Right lung (tissue), 10 donors: ENCODE measurements at places on chromosomes 1 and 21. TPM values are rescaled to one million over a fixed set of nuclear protein-coding genes. Genes with fewer than 3 reads are reported as not detected.

KPRP gene
- not detected for polyA plus RNA-seq

S100A7 gene
- not detected for polyA plus RNA-seq

HFM1 gene
- polyA plus RNA-seq = 6.4 TPM

TSSK3 gene
- polyA plus RNA-seq = 3.7 TPM

C4BPA gene
- polyA plus RNA-seq = 0.42 TPM

MEX3A gene
- polyA plus RNA-seq = 51.7 TPM

GRCh38 chr1:60224523-60224922 lies 151.0 kb upstream of the C1orf87 start:
- DNase-seq = no peak

GRCh38 chr1:89527256-89527655 lies 2.6 kb downstream of the LRRC8B start:
- no peak for DNase-seq

DNA sequence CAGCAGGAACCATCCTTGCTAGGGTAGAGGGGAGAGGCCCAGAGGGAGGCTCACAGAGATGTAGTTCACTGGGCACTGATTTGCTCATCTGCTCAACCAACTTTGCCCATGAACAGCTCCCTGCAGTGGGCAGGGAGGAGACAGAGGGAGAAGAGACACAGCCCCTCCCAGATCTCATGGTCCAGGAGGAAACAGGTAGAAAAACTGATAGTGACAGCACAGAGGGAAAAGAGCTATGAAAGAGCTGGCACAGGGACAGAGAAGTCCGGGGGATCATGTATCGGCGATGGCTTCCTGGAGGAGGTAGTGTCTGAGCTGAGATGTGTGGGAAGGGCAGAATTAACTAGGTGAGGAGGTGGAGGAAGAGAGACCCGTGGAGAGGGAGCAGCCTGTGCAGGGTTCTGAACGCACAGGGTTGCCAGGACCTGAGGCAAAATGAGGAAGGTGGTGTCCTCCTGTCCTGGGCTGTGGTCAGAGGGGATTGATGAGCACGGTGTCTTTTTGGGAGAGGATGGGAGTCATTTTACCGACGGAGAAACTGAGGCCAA lies 85.9 kb downstream of the PTPRU start:
- DNase-seq = no peak

DNA sequence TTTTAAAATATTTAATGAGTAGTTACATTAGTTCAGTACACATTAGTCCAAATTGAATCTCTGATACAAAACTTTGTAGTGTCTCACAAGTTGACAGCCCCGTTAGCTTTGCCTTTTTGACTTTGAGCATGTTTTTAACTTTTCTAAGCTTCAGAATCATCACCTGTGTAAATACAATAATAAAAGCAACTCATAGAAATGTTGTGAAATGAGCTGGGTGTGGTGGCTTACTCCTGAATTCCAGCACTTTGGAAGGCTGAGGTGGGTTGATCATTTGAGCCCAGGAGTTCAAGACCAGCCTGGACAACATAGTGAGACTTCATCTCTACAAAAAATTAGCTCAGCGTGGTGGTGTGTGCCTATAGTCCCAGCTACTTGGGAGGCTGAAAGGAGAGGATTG lies 11.1 kb downstream of the RRP15 start:
- no peak for DNase-seq

GRCh38 chr1:147185432-147185831 lies 13.2 kb upstream of the PRKAB2 start:
- no peak for DNase-seq

- no peak for DNase-seq
These were observed 226.2 kb downstream of the ZNF326 start for GRCh38 chr1:90220941-90221693.

DNA sequence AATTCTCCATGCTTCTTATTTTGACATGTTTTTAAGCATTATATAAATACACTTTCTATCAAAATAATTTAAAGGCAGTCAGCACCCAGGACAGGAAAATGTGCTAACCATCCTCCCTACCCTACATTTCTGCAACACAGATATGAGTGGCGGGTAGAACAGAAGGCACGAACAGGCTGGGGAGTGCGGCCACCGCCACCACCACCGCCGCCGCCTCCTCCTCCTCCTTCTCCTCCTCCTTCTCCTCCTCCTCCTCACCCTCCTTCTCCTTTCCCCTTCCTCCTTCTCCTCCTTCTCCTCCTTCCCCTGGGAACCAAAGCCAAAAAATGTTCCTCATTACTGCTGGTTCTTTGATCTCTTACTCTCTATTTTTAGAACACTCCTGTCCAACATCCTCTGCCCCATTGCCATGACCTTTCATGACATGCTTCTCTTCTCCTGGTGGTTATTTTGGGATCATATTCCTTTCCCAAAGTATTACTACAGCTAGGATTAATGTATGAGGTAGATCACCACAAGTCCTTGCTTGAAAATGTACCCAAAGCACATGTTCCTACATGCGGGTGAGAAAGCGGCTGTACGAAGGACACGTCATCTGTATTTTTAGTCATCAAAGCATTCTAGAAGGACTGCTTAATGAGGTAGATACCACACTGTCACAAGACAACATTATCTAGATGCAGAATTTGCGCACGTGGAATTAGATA lies 24.5 kb upstream of the CCN1 start:
- no peak for DNase-seq

GRCh38 chr1:32808580-32808979 lies 8.6 kb downstream of the YARS1 start:
- no peak for DNase-seq

DNA sequence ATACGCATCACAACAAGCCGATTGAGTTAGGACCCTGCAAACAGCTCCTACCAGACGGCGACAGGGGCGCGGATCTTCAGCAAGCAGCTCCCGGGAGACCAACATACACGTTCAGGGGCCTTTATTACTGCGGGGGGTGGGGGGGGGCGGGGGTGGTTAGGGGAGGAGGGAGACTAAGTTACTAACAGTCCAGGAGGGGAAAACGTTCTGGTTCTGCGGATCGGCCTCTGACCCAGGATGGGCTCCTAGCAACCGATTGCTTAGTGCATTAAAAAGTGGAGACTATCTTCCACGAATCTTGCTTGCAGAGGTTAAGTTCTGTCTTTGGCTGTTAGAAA lies 162.0 kb downstream of the RUNX1 start:
- no peak for DNase-seq
